Myocyte (in vitro differentiated cells): ENCODE measurements at places on chromosomes 5 and 9. TPM values are rescaled to one million over a fixed set of nuclear protein-coding genes. Genes with fewer than 3 reads are reported as not detected.

DNA sequence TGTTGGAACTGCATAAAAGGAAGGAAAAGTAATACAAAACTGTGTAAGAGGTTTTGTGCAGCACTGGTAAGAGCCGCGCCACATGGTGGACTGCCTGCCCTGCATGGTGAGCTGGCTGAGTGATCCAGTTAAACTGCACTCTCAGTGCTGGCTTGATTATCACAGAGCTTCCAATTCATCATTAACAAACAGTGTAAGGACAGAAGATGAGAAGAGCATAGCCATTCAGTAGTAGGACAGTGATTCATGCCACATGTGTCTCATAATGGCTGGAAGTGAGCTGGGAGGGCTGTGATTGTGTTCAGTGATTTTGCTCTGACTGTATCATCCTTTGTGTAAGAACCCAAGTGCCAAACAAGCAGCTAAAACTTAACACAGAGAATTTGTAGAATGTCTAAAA, 14.1 kb downstream of the ASPN start:
- DNase-seq = peak; percentile 18

DNA sequence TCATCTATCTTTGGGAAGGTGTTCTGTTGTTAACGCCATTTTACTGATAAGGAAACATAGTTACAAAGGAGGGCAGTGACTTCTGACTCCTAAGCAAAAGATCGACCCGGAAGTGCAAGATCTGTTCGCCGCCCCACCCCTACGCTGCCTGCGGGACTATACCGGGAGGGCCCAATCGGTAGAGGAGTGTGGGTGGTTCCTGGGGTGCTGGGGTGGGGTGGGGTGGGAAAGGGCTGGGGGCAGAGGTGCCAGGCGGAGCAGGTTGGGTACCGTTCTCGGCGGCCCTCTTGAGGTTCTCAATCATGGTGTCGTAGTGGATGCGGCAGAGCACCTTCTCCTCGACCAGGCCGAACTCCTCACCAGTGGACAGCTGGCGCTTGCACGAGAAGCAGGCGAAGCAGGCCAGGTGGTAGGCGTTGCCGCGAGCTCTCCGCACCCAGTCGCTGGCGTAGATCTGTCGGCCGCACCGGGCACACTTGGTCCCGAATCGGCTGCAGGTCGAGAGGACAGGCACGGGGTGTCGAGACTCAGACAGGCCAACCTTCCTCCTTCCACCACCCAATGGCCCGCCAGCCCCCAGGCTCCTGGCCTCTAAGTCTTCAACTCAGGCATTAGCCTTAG, 11.8 kb downstream of the LHX6 start:
- no peak for DNase-seq

- DNase-seq = no peak
Measured at GRCh38 chr5:130061746-130062145, 157.5 kb downstream of the CHSY3 start.

DNA sequence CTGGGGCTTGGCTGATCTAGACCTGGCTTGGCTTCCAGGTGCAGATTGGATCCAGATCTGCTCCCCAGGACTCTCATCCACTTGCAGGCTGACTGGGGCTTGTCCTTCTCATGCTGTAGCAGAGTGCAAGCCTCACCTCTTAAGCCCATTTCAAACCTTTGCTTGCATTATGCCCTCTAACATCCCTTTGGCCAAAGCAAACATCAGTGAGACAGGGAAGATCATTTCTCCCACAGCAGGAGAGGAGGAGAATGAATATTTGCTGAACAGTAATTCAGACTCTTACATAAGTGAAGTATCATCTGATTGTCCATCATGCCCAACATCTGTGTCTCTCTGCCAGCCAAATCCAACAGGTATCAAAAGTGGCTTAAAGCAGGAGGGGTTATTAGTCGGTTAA, 194.9 kb downstream of the C9orf152 start:
- no peak for DNase-seq

DNA sequence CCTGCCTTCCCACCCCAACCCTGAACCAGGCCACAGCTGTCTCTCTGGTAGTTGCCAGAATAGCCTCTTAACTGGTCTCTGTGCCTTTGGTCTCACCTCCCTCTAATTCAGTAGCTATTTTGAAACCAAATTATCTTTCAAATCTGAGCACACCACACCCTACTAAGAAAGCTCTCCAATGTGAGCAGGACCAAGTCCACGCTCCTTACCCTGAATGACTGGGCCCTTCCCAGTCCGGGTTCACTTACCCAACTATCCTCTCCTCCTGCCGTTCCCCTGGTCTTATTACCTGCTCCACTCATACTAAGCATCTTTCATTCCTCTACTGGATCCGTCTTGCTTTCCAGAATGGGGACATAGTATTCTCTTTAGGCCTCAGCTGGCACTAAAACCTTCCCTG, 16.8 kb downstream of the ANKH start:
- peak; percentile 45 for DNase-seq

The WNT8A gene
- not detected in 2 replicates for total RNA-seq

- no peak for DNase-seq
Measured at GRCh38 chr5:150750469-150750868, 8.3 kb downstream of the DCTN4 start.

GRCh38 chr9:119310741-119311140, 58.5 kb downstream of the BRINP1 start:
- DNase-seq = no peak

The DMRTA1 gene
- 1.7 and 2.0 TPM in 2 replicates for total RNA-seq

DNA sequence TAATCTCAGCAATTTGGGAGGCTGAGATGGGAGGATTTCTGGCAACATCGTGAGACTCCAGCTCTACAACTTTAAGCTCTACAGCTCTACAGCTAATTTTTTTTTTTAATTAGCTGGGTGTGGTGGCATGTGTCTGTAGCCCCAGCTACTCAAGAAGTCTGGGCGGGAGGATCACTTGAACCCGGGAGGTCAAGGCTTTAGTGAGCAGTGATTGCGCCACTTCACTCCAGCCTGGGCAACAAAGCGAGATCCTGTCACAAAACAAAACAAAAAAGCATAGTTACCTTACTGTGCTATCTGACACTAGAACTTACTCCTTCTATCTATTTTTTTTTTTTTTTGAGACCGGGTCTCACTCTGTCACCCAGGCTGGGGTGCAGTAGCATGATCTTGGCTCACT, 6.3 kb upstream of the WDR38 start:
- no peak for DNase-seq

DNA sequence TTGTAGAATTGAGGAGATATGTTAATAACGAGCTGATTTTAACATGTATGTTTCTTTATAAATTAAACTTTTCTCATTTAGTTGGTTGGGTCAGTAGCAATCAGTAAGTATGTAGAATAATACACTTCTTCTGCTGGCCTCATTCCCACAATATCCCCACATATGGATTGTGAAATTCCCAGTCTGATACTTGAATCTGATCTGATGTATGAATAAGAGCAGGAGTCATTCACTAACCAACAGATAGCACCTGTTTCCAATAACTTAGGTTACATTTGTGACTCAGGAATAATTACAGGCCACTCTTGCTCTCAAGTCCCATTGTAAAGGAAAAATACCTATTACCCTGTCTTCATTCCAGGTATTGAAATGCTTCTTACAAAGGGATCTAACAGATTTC, 23.9 kb downstream of the SLC36A1 start:
- peak; percentile 40 for DNase-seq

The SOWAHA gene
- 0.11 and 0.36 TPM in 2 replicates for total RNA-seq

- no peak for DNase-seq
Measured at GRCh38 chr9:86672301-86672700, 275.0 kb downstream of the GAS1 start.

The CATSPER3 gene
- total RNA-seq = not detected in 2 replicates

DNA sequence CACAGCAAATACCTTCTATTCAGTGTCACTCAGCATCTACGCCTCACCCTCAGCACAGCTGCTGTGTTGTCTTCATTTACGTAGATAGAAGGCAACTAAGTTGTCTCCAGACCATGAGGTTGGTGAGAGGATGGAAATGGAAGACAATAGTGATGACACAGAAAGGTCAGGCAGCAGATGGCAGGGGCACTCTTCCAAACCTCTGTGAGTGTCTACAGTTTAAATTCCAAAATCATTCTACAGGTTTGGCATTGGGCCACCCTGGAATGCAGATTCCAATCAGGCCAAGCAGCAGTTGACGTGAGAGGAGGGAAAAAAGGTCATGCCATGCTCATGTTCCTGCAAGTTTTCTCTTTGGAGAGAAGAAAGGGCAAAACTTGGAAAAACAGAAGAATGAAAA, 68.7 kb upstream of the ADAMTSL1 start:
- DNase-seq = peak; percentile 94

The SLC25A46 gene
- 86.9 and 94.0 TPM in 2 replicates for total RNA-seq

The PAEP gene
- total RNA-seq = not detected in 2 replicates

The IRX1 gene
- total RNA-seq = not detected in 2 replicates

GRCh38 chr5:113199122-113199905, 222.7 kb downstream of the DCP2 start:
- peak; percentile 33 for DNase-seq

GRCh38 chr5:143115381-143115780, 288.1 kb downstream of the NR3C1 start:
- no peak for DNase-seq

The IFNA2 gene
- total RNA-seq = not detected in 2 replicates

The MAP3K1 gene
- total RNA-seq = 2.2 and 4.0 TPM in 2 replicates

The LCN15 gene
- not detected in 2 replicates for total RNA-seq

The ACTBL2 gene
- not detected in 2 replicates for total RNA-seq

The KCNT1 gene
- total RNA-seq = 0.08 and 0.16 TPM in 2 replicates

DNA sequence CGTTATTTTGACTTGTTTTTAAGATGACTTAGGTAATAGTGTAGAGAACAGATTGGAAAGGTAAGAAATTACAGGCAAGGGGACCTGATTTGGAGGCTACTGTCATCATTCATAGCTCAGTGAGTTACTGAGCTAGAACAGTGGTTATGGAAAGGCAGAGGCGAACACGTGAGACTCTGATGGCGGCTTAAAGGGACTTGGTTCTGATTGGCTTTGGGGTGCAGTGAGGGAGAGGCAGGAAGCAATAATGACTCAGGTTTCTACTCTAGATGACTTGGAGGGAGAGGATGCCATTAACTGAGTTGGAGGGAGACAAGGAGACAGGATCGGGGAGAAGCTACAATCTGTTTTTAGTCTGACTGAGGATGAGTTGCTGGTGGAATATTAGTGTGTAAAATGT, 3.0 kb downstream of the F2RL2 start:
- no peak for DNase-seq

GRCh38 chr5:76720988-76721569, 5.2 kb downstream of the F2R start:
- DNase-seq = no peak

The IGFBPL1 gene
- 22.9 and 37.9 TPM in 2 replicates for total RNA-seq

The FCN2 gene
- total RNA-seq = not detected in 2 replicates

DNA sequence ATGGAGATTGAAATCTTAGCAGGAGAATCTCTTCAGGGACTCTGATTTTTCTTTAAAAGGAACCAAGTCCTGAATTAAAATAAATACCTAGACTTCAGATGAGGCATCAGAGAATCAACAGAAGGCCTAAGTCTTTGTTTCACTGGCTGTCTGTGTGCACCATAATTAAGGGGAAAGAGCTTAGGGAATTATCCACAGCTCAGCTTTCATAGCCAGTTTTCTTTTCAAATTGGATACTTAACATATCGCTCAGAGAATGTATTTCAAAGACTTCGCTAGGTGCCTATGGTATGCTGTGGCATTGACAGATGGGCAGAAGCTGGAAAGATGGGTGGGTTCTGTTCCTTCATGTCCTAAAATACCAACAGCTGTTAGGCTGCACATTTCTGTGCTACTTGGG, 325.8 kb downstream of the TMEM38B start:
- DNase-seq = no peak

- DNase-seq = no peak
Measured at GRCh38 chr9:959914-960313, 16.5 kb upstream of the DMRT3 start.

DNA sequence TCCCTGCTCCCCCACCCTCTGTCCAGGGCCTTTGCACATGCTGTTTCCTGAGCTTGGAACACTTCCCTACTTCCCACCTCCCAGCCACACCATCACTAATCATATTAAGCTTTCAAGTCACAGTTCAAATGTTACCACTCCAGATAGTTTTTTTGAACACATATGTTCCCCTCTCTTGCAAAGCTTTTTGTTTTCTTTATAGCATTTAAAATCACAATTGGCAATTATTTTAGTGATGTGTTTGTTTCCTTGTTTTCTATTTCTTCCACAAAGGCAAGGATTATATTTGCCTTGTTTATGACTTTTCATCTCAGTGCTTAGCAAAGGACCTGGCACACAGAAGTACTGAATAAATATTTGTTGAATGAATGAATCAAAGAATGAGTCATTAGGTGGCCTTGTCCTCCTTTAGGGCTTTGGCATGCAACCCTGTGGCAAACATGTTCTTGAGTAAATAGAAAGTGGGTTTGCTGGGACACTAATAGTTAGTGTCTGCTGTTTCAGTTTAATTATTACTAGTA, 386.8 kb downstream of the FGF10 start:
- DNase-seq = peak; percentile 51
